ENCODE measurements at places on chromosomes 2 and 18.
A peak's percentile ranks its signal among the peaks of the same experiment; 100 is the strongest.

DNA sequence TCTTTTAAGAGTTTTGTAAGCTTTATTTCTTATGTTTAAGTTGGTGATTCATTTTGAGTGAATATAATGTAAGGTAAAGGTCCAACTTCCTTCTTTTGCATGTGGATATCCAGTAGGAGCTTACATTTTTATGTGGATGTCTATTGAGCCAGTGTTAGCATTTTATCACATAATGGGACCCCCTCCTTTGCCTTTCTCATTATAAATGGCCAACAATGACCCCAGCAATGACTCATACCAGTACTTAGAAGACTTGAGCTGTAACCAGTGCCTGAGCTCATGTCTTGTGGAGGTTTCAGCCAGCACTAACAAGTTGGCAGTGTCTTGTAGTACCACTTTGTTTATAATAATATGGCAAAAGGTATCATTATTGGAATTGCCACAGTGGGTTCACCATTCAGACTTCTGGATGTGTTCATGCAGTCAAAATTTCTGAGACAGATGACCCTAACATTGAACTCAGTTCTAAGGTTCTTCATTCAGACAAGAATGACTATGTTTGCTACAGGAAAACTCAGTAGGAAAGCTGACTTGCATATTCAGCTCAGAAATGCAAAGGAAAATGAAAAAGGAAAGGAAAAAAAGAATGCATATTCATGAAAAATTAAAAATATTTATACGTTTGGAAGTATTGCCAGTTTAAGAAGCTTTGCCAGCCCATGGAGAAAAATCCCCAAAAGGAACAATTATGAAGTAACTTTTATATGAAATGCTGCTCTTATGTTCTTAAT is 41.0 kb downstream of the CDKL4 start:
- peak; percentile 1 for DNase-seq

DNA sequence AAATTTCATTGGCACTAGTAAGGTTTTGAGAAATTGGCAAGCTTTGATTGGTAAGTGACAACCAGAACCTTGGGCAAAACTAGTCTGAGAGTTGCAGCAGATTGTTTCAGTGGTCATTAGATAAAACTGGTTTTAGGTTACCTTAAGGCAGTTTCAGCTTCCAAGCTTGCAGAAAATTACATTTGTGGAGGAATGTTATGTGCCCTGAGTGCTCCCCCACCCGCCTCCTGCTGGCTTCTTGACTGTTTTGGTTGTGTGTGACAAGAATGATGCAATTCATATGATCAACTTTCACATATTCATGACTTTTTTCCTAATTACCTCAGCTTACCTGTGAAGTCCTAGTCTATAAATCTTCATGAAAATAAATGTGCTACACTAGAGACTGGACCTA is 599.5 kb upstream of the ZNF804A start:
- DNase-seq, result no peak

- DNase-seq, result no peak
Measured at GRCh38 chr2:22879009-22879863, 505.7 kb upstream of the KLHL29 start.

DNA sequence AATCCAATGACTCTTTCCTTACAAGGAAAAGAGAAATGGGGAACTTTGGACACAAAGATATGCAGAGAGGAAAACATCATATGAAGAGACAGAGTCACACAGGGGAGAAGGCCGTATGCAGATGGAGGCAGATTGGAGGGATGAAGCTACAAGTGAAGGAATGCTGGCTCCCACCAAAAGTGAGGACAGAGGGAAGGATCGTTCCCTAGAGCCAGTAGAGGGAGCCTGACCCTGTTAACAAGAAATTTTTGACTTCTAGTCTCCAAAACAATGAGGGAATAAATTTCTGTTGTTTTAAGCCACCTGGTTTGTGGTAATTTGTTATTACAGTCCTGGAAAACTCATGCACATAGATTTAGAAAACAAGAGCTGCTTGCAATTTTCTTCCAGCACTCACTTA is 169.3 kb downstream of the PMAIP1 start:
- DNase-seq, result no peak

- DNase-seq, result no peak
Measured at GRCh38 chr2:19480673-19481072, 122.2 kb upstream of the OSR1 start.

DNA sequence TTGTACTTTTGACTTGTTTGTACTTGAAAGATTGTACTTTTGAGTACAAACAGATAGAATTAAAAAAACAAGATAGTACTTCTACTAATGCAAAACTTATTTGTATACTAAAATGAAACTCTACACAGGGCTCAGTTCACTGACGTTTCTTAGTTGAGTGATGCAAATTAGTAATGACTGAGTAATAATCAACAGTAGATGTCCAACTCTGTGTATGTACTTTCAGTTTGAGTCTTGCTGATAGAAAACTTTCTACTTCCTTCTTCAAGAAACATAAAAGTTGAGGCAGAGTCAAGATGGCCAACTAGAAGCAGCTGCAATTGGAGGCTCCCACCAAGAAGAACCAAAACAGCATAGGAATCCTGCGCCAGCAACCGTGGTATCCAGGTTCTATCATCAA is 585.0 kb downstream of the NR4A2 start:
- no peak for DNase-seq

- no peak for DNase-seq
Measured at GRCh38 chr2:216918088-216918680, 58.3 kb upstream of the TNP1 start.

- no peak for DNase-seq
Measured at GRCh38 chr2:210475706-210476105, 853 bp downstream of the LANCL1 start.

DNA sequence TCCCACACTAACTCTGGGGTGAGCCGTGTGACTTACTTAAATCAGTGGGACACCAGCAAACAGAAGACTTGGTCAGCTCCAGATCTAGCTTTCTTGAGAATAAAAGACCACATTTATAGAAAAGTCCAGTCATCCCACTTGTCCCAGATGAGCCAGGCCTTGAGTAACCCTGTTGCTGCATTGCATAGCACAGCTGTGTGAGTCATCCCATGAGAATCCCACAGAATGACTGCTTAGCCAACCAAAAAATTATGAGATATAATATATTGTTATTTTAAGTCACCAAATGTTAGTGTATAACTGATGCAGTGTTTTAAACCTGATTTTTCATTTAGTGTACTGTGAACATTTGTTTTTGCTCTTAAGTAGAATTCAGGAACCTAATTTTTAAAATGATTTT is 94.2 kb upstream of the FSHR start:
- DNase-seq, result peak; percentile 86

GRCh38 chr2:60391230-60391629 is 162.2 kb downstream of the BCL11A start:
- no peak for DNase-seq

DNA sequence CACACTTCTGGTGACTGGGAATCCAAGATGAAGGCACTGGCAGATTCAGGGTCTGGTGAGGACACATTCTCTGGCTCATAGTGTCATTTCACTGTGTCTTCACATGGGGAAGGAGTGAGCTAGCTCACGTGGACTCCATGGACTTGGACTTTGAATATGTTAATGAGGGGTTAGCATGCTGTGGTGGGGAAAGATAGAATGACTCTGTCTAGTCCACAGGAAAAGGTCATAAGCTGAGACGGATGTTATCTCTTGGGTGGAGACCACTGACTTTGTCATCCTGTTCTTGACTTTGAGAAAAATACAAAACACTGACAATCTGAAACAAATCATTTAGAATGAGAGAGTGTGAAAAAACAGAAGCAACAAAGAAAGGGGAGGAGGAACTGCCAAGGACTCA is 145.9 kb downstream of the PIK3C3 start:
- DNase-seq, result no peak

DNA sequence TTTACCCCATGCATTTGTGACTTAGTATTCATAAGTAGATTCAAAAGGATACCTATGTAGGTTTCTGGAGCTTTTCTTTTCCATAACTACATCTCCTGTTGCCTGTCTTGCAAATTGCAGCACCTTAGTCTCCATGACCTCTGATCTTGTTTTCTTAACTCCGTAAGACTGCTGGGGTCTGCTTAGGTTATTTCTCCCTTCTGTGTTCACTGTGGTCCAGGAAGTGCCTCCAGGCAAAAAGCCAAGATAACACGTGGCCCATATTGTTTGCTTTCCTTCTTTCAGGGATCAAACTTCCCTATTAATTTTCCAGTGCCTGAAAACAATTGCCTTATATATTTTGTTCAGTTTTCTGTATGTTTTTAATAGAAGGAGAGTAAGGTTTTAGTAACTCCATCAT is 86.4 kb downstream of the GCA start:
- no peak for DNase-seq

DNA sequence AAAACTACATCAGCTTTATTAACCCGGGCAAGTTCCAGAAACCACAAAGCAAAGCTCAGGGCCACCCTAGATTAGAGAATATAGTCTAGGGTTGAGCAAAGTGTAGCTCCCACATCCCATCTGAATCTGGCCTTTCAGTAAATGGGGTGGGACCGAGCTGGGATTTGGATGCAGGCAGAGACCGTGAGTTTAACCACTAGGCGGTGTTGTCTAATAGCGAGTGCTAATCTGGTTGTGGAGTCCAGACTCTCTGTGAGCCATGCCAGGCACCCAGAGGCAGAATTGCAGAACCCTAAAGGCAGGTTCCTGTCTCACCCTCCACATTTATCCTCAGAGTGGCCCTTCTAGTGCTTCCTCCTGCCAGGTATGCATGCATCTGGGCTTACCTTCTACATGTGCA is 435.9 kb downstream of the TSN start:
- DNase-seq, result no peak

GRCh38 chr2:180927030-180927686 is 53.2 kb upstream of the UBE2E3 start:
- DNase-seq, result peak; percentile 2

- no peak for DNase-seq
Measured at GRCh38 chr2:169324581-169325260, 37.6 kb downstream of the LRP2 start.

DNA sequence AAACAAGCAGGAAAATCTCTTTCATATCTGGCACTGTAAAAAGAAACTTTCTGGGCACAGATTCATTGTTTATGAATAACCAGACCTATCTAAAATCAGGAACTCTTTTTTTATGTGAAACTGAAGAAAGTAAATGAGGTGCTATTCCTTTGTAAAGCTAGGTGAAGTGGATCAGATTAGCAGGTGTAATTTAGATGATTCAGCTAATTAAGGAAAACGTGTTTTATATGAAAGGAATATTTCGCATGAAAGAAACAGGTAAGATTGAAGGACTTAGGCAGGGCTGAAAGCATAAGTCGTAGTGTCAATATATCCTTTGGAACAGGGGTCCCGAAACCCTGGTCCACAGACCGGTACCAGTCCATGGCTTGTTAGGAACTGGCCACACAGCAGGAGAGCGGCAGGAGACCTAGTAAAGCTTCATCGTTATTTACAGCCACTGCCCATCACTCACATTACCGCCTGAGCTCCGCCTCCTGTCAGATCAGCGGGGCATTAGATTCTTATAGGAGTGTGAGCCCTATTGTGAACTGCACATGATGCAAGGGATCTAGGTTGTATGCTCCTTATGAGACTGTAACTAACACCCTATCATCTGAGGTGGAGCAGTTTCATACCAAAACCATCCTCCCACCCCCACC is 20.3 kb upstream of the XIRP2 start:
- no peak for DNase-seq

Measured in epithelial cell of proximal tubule (primary cell).